Suprapubic skin (tissue), 4 donors: ENCODE measurements at places on chromosomes 2 and 18. TPM values are rescaled to one million over a fixed set of nuclear protein-coding genes. Genes with fewer than 3 reads are reported as not detected.

DNA sequence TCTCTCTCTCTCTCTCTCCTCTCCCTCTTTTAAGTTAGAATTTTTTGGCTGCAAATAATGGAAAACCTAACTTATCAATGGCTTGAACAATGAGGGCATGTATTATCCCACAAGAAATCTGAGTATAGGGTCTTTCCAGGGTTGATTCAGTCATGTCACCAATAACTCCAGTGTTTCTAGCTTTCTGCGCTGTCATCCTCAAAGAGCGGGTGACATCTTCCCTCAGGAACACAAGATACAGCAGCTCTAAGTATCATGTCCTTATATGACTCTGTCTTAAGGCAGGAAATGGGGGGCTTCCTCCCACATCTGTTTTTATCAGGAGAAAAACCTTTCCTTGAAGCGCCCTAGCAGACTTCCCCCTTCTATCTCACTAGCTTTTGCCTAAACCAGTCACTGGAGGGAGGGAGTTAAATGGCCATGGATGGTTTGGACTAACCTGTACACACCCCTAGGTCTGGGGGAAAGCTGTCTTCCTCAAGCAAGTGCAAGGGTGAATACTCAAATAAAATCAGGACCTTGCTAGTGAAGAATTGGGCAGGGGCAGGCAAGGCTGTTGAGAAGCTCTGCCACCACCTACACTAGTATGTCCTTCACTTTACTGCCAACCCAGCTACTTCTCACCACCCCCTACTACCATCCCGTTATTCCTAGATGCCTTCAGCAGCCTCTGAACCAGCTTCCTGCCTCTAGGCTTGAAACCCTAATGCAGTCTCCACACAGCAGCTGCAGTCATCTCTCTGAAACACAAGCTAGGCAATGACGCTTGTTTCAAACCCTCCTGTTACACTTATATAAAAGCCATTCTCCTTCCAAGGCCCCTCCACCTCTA lies 7.5 kb upstream of the TUBA4A start:
- DNase-seq = no peak

DNA sequence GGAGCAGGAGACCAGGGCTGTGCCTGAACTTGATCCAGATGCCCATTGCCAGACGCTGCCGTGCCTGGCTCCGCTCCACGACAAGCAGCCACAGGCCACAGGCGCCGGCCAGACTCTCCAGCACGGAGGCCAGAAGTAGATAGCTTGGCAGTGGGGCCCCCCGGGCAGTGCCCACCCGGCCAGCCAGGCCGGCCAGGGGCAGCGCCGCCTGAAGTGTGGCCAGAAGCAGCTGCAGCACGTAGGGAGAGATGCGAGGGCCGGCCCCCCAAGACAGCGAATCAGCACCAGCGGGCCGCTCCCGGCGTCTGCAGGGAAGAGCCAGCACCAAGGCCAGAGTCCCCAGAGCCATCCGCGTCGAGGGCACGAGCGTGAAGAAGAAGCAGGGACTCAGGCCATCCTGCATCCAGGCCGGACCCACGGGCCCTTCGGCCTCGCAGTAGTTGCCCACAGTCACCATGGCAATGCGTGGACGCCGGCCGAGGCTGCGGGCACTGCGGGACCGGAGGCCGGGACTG lies 484 bp downstream of the ABCB6 start:
- peak; percentile 82 for DNase-seq

- peak; percentile 88 for DNase-seq
Observed at GRCh38 chr2:61017556-61018317, at the start of the genes PEX13 and PUS10. Gene PEX13, plus strand, starts transcription at chr2:61017720. Its CDS starts 40 bp downstream, at chr2:61017760. Gene PUS10, minus strand, starts transcription at chr2:61018255. Its CDS starts 6,365 bp downstream, at chr2:61011890.

GRCh38 chr2:235325151-235325550 lies 168.7 kb upstream of the AGAP1 start:
- no peak for DNase-seq

DNA sequence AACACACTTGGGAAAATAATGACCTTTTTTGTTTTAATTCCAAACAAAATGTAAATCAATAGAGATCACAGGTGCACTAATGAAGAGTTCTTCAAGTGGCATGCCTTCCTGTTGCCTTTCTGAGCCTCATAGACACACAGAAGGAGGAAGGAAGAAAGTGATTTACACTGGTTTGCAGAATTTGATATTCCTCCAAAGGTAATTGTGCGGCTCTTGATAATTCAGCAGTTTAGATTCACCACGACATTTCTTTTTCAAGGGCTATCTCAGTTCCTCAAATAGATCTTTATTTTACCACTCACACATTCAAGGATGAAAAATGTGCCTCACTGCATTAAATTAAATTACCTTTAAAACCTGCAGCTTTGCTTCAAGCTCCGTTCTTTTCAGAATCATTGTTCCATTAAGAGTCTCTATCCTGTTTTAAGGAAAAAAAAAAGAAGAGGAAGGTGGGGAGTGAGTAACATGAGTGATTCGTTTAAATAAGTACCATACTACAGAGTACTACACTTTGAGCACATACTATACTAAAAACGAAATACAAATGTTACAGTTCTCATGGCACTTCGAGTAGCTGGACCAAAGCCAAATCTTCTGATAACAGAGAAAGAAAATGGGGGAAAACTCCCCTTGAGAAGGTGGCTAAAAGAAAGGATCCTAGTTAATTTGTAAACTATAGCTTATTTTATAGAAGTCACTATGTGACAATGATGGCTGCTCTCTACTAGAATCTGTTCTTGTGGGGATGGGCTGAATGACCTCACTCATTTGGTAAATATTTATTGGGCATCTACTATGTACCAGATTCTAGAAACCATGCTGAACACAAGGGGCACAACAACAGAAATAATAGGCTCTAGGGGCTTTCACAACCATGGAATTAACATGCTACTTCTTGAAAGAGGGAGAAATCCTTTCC lies 16.6 kb downstream of the CYTIP start:
- DNase-seq = no peak

DNA sequence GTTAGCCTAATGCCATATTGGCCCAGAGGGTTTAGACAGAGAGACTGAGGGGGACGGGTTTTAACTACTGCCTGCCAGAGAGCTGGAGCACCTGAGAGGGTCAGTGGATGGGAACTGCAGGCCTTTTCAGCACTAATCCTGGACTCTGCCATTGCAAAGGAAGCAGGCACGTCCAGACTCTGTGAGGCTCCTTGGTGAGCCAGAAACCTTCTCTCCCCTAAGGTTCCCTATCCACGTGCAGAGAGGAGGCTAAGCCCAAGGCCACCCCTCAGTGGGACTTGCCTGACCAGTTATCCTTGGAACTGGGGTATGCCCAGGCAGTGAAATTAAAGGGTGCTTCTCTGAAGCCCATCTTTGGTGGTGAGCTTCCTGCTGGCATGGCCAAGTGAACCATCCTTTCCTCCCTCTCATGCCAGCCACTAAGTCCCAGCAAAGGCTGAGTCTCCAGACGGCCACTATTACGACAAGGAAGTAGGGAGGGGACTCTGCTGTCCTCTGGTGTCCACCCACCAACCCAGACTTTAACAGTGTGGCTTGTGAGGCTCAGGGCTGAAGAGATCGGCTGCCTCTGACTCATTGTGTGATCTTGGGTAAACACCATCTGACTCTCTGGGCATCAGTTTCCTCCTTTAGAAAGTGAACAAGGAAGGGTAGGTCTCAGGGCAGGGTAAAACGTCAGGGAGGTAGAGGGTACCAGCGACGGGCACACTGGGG lies 3.9 kb upstream of the MLPH start:
- no peak for DNase-seq

GRCh38 chr18:58754544-58755068 lies 83.3 kb downstream of the MALT1 start:
- no peak for DNase-seq

- no peak for DNase-seq
Observed at GRCh38 chr2:143171817-143172216, 42.6 kb downstream of the ARHGAP15 start.

- DNase-seq = no peak
Observed at GRCh38 chr2:88606371-88607030, 20.8 kb downstream of the EIF2AK3 start.

Gene COL4A3
- 2.2 TPM for total RNA-seq

Gene COL3A1
- total RNA-seq = 72.2 TPM

Gene SLC4A5
- total RNA-seq = 4.1 TPM
